ENCODE measurements at places on chromosomes 3 and 15.

GRCh38 chr3:172129498-172129849 is 90.1 kb downstream of the FNDC3B start:
- no peak for DNase-seq

DNA sequence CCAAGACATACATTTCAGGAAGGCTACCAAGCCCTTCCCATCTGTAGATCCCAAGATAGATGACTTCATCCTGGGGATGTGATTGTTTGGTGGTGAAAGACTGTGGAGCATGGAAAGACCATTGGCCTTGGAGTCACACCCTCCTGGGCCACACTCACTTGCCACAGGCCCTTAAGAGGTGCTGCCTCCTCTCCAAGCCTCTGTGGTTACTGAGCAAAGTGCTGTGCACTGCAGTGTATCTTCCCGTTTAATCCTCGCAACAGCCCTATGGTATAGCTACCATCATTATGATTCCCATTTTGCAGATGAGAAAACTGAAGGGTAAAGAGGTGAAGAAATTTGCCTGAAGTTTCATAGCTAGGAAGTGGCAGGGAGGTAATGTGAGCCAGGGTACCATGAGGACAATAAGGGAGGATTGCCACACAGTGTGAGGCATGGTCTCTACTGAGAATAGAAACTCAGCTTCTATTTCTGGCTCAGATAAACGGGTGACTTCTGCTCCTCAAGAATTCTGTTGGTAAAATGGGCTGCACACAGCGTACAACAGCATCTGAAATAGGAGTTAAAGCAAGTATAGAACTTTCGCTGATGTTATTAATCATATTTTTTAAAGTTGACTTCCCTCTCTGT is 23.9 kb upstream of the RHO start:
- no peak for DNase-seq

DNA sequence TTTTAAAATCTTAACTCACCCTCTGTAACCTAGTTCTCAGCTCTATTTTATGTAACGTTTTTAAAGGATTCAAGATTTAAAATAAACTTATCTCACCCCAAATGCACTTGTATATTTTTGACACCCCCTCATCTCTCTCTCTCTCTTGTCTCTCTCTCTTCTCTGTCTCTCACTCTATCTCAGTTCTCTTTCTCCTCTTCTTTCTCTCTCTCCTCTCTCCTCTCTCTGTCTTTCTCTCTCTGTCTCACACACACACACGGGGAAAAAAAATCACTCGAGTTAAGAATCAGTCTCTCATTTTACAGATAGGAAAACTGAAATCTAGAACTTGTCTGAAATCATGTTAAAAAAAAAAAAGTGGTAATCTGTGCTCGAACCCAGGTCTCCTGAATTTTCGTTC is 108.5 kb downstream of the LPP start:
- DNase-seq, result no peak

- DNase-seq, result no peak
Observed at GRCh38 chr3:184583578-184584451, 22.2 kb downstream of the EPHB3 start.

GRCh38 chr15:94177112-94177511 is 54.2 kb upstream of the MCTP2 start:
- DNase-seq, result no peak

DNA sequence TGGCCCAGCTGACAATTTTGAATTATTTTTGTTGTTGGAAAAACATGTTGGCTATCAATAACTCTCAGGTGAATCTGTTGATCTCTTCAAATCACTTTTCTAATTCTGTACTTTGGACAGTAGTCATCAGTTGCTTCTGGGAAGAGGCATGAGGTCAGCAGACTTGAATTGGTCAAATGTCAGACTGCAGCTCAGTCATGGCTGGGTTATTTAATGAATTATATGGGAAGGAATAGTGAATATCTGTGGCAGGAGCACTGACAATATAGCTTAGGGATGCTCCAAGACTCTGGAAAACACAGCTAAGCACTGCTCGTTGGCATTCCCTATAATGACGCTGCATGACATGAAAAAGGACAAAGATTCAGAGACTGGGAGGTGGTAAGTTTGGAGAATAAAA is 98.8 kb upstream of the GAP43 start:
- DNase-seq, result no peak

GRCh38 chr3:46629551-46630517 is 17.5 kb downstream of the FAM240A start:
- DNase-seq, result peak; percentile 84

DNA sequence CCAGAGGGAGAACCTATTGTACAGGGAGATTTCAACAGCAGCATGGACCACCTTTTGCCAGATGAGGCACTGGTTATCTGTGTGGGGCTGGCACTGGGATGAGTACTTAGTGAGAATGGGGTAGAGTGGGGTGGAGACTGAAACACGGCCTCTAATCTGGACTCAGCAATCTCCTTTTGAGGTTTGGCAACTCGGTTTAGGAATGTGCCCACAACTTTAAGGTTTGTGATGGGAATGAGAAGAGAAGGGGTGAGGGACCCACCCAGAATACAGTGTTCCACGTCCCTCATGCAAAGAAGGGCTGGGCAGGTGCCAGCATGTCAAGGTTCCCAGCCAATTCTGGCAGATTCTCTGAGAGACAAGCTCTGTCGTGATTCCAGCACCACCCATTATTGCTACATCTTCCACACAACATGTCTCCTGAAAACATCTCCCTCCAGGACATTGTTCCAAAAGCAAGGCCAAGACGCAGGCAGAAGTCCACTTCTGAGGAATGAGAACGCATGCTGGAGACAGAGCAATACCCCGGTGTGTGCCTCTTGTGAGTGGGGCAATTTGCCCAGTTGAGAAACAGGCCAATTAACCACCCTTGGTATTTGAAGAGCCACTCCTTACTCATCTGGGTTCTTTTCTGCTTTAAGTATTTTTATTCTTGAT is 37.5 kb upstream of the CCR4 start:
- no peak for DNase-seq

DNA sequence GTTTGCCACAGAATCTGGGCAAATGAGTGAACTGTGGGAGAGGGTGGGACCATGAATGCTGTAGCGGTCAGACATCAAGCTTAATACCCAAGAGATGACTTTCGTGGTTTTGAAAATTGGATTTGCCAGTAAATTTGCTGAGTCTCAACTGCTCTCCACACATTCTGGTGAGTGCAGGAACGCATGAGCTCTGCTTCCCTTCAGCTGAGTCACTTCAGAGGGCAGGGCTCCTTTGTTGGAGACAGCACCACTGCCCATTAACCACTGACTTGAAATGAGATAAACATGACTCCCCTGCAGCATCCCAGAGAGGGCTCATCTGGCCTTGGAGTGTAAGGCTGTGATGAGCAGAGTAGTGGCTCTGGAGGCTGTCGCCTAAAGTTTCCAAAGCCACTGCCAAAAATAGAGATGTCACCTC is 22.6 kb downstream of the RARRES1 start:
- no peak for DNase-seq

- DNase-seq, result no peak
Observed at GRCh38 chr3:36397841-36398240, 17.5 kb downstream of the STAC start.

GRCh38 chr3:2837239-2837638 is 272.9 kb downstream of the IL5RA start:
- DNase-seq, result no peak

DNA sequence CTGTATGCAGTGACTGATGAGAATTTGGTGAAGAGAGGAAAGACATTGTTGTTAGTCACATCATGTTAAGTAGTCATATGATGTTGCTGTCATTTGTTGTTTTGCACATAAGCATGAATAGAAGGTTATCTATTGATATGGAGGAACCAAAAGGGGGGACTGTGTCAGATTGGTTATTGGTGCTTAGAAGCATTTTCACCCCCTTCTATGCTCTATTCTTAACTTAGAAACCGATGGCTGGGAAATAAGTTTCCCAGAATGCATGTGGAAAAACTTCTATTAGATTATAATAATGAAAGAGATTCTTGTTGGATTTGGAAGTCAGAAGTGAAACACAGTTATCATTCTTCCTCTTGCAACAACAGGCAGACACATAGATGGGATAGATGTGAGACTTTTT is 33.2 kb upstream of the CADM2 start:
- DNase-seq, result no peak

- DNase-seq, result no peak
Observed at GRCh38 chr3:48598323-48599076, 3.4 kb upstream of the COL7A1 start.

GRCh38 chr15:55170361-55170760 is 26.4 kb downstream of the RSL24D1 start:
- no peak for DNase-seq

DNA sequence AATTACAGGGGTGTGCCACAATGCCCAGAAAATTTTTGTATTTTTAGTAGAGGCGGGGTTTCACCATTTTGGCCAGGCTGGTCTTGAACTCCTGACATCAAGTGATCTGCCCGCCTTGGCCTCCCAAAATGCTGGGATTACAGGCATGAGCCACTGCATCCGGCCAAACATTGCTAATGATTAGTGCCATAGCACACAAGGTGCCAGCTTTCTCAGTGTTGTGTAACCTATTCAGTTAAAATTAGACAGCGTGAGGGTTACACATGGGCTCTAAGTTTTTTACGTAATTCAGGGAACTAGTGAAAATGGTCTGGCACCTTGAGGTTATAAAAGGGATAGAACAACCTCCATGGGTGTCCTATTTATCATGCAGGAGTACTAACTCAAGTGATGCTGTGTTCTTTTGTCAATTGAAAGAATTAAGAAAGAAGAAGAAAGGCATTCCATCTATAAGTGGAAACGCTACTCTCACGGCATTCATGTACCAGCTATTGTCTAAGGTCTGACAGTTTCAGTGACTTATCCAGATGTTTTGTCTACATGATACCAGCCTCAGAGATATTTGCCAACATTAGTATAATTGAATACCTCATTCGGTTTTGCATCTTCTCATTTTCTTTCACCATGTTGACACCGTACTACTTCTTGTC is 84.7 kb downstream of the EOMES start:
- DNase-seq, result no peak

DNA sequence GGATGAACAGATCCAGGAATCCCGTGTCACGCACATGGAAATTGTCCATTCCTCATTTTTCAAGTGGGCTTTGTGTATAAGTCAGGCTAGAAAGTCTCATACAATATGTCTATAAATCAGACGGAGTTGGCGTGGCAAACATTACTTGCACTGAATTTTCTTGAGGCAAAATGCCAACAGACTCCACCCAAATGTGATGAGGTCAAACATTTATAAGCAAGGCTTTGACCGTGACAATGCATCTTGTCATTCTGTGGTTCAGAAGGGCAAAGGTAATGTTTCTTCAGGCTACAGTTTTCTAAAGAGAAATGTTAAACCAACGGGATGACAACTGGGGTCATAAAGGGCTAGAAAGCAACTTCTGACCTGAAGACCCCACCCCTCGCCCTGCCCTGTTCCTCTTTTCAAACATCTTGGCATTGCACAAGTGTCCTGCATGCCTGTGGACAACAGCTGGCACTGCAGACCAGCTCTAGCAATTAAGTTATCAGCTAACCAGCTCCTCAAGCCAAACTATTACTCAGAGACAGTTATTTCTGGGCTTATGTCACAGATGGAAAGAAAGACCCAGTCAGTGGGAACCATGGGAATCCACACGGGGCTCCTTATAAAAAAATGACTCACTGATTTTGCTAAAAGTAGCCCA is 36.5 kb upstream of the SPTBN5 start:
- DNase-seq, result no peak

DNA sequence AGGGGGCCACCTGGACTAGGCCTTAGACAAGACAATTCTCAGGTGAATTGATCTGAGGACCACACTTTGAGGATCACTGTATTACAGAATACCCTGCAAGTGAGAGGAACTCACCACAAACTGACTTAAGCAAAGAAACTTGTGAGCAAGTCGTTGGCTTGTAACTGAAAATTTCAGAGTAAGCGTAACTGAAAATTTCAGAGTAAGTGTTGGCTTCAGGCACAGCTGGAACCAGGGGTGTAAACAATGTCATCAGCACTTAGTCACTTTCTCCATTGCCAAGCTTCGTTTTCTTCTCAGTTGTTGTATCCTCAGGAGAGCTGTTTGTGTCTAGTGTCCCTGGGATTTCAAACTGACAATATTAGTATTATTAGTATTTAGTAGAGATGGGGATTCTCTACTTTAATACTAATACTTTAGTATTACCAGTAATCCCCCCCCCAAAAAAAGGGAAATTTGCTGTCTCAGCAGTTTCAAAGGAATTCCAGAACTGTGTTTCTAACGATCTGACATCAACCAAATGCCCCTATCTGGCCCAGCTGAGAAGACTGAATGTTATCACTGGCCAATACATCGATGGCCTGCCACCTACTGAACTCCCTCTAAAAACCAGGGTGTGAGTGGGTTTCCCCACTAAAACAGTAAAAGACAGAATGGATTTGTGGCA is 474.4 kb downstream of the NTRK3 start:
- no peak for DNase-seq

GRCh38 chr3:1355691-1356090 is 262.9 kb downstream of the CNTN6 start:
- DNase-seq, result no peak

GRCh38 chr3:183466575-183466974 is 38.2 kb upstream of the MCF2L2 start:
- no peak for DNase-seq

All from activated T-cell treated with anti-CD3 and anti-CD28 coated beads, Interleukin-2, amount 50 U/mL, for 1 hour (primary cell).